ENCODE measurements at places on chromosomes 13 and 19.

GRCh38 chr13:99426426-99426825 is 74.8 kb upstream of the TM9SF2 start:
- no peak for DNase-seq

DNA sequence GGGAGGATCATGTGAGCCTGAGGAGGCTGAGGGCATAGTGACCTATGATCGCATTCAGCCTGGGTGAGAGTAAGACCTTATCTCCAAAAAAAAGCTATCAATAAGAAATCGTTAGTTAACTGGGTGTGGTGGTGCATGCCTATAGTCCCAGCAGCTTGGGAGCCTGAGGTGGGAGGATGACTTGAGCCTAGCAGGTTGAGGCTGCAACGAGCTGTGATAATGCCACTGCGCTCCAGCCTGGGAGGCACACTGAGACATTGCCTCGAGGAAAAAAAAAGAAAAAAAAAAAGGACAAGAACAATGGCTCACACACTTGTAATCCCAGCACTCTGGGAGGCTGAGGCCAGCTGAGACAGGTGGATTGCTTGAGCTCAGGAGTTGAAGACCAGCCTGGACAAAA is 16.2 kb downstream of the PSPC1 start:
- no peak for DNase-seq

GRCh38 chr19:38211766-38212165 is 12.3 kb downstream of the DPF1 start:
- no peak for DNase-seq

DNA sequence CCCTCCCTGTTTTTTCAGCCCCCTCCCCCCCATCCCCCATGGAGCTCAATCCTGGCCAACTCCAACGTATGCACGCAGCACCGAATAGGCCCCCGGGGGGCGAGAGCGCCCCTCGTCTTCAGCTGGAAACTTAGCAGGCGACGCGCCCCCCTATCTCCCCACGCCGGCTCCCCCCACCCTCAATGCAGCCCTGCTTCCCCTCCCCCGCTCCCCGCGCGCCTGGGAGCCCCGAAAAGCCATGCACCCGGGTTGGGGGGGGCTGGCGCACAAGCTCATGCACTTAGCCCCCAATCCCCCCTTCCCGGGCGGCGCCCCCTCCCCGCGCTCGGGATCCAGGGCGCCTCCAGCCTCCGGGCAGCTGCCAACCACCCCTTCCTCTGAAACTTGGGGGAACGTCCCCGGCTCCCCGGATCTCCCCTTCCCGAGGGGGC is 508 bp downstream of the ZBTB7A start:
- no peak for DNase-seq

DNA sequence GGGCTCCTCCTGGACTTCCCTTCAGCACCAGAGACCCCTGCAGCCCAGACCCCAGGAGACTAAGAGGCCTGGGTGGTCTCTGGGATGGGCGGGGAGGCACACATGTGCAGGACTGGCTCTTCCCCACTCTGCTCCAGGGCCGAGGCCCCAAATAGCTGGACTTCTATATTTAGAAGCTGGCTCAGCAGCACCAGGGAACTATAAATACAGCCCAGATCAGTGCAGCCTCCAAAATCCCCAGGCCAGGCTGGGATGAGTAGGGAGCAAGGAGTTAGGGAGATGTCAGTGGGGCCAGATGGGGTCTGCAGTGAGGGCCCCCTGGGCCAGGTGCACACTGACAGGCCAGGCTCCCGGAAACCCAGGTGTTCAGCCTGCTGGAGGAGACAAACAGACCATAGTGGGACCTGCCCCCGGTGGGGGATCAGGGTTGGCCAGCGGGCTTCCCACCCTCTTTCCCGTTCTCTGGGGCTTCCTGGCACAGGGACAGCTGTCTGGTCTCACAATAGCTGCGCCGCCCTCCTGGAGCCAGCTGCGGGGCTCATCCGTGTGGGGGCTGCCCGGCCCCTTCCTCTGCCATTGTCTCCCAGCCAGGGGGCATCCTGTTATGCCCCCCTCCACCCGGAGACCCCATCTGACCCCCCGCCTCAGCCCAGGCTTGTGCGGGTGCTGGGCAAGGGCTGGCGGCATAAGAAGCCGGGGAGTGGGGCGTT is 5.5 kb upstream of the ADGRE5 start:
- DNase-seq = peak; percentile 31

GRCh38 chr13:46179491-46179908 is 2.5 kb downstream of the LCP1 start:
- no peak for DNase-seq

- no peak for DNase-seq
These were observed 16.6 kb downstream of the PPP2R1A start for GRCh38 chr19:52206481-52206880.

GRCh38 chr19:12126707-12127106 is 13.4 kb downstream of the ZNF20 start:
- no peak for DNase-seq

DNA sequence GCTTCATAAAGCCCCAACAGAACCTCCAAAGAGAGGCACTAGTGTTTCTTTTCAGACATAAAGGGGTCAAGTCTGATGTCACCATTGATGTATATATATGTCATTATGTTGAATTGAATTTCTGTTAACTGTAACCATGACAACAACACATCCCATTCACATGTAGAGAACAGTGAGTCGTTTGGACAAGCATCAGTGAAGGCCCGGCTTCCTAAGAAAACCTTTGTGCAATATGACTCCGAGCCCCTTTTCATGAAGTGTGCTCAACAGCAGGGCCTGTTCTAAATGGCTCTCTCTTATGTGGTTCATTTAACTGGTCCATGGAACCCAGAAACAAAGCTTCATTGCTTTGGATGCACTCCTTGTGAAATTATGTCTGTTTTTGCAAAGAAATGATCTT is 67.2 kb upstream of the UBL3 start:
- no peak for DNase-seq

DNA sequence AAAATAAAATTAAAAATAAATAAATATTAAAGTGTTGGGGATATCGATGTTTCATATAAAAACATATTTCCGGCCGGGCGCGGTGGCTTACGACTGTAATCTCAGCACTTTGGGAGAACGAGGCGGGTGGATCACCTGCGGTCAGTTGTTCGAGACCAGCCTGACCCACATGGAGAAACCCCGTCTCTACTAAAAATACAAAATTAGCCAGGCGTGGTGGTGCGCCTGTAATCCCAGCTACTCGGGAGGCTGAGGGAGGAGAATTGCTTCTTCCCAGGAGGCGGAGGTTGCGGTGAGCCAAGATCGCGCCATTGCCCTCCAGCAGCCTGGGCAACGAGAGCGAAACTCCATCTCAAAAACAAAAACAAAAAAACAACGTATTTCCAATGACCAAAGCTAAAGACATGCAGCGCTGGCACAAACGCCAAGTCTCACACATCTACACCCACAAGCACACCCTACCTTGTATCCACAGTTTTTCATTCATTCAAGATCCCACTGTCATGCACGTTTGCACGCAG is 907 bp downstream of the ZNF569 start:
- no peak for DNase-seq

DNA sequence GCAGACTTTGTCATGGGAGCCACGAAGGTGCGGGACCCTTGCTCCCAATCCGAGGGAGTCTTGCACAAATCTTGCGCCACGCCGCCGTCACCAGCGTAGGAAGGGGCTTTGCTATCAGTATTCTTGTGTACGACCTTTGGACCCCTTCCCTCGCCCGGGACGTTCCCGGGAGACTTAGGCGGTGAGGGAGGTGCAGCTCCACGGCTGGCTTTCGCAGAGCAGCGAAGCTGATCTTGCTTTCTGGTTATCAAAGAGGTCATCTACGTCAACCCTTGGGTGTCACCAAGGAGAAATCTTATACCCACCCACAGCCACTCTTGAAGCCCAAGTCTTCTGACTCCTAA is 583 bp downstream of the TECR start:
- no peak for DNase-seq

All from fibroblast of skin of abdomen (primary cell).